ENCODE measurements at places on chromosomes 5 and 9.

DNA sequence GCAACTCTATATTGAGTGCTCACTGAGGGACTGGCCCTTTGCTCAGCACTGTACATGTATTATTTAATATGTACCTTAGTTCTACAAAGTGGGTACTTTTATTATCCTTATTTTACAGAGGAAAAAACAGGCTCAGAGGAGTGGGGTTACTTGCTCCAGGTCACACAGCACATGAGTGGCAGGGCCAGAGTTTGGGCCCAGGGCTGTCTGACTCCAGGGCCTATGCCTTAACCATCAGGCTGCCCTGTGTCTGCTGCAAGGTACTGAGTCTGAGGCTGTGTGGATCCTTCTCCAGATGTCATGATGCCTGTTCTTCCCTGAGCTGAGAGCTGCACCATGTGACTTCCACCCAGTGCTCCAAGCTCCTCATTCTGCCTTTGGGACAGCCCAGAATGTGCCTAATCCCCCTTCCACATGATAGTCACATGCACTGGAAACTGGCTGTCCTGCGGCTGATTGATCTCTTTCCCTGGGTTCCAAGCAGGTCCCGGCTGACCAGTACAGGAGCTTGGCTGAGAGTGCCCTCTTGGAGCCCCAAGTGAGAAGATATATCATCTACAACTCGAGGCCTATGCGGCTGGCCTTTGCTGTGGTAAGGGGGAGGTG lies 15.4 kb downstream of the TMEM268 start:
- DNase-seq: no peak

GRCh38 chr5:80763211-80763610 lies 108.4 kb upstream of the DHFR start:
- no peak for DNase-seq

- no peak for DNase-seq
These were observed 35.4 kb downstream of the KDM4C start for GRCh38 chr9:6793203-6793602.

DNA sequence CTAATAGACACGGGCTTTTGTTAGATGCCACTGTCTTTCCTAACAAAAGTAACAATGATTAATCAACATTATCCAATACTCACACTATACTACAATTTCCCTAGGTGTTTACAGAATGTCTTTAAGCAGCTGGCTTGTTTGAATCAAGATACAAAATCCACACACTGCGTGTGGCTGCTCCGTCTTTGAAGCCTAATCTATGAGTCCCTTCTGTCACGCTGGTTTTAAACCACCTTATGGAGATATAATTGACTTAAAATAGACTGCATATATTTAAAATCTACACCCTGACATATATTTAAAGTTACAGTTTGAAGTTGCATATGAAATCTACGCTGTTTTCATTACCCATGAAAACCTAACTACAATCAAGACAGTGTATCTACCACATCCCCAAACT lies 73.9 kb upstream of the TBC1D9B start:
- DNase-seq: no peak

DNA sequence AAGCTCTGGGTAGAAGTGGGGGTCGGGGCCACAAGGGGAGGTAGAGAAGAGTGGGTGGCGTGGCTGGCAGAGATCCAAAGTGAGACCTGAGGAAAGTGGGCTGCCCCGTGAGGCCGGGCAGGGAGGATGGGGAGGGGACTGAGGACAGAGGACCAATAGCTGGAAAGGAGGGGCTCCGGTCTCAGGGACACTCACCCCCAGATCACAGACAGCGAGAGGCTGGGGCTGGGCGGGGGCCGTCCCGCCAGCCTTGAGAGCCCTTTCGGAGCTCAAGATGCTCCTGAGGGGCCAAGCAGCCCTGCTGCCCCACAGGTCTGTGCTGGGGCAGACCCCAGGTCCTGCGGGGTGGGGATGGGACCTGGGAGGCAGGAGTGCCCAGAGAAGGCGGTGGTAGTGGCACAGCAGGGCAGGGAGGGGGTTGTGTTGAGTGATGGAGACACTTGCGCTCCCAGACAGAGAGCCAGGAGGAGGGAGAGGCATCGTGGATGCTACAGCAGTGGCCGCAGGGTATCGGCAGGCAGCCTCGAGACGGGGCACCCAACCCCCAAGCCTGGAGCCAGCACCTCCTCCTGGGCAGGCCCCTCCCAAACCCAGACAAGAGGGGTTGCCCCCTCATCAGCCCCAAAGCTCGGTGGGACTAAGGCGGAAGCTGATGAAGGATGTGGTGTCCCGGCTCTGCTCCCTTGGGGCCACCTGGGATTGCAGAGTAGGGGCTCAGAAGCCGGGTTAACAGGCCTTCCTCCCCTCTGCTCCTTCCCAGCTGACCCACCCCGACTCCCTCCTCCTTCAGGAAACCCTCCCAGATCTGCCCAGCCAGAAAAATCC lies 3.4 kb downstream of the SARDH start:
- no peak for DNase-seq

Measured in stimulated activated CD8-positive, alpha-beta memory T cell treated with anti-CD3 and anti-CD28 coated beads, Interleukin-4, amount 100 ng/mL, for 4 hours (primary cell).